ENCODE measurements at places on chromosomes 4 and X.
A peak's percentile ranks its signal among the peaks of the same experiment; 100 is the strongest.

DNA sequence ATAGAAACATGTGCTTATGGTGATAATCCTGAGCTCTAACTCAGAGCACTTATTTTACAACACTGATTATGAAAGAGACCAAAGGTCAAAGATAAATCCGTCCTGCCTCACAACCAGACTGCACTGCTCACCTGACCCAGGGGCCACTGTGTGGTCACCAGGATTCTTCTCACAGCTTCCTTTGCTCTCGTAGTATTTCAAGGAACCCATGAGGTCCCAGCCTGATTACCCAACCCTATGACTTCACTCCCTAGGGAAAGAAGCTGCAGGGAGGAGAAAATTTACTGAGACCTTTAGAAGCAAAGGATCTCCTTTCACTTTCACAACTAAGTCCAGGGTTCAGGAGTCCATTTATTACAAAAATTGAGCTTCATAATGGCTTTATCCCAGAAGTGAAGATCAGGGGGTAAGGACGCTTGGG, 9.6 kb downstream of the SLC25A5 start:
- DNase-seq, result no peak

- DNase-seq, result no peak
These were observed 88.4 kb downstream of the LCORL start for GRCh38 chr4:17933126-17933525.

GRCh38 chr4:76725039-76725438, 172.9 kb downstream of the SOWAHB start:
- no peak for DNase-seq

DNA sequence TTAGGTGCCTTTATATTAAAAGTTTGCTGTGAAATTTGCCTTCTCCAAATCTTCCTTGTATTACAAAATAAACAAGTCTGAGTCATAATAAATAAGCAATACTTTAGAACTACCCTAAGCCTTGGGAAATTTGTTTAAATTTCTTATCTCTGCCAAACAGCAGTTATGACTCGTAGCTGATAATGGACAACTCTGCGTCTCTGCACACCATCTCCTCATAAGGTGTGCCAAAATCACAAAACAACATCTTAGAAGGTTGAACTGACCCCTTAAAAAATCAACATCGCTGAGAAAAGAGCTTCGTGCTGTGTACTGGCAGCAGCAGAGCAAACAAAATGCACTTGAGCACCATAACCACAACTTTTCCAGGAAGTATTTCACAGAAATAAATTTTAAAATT, 22.0 kb downstream of the OR13H1 start:
- DNase-seq, result no peak

GRCh38 chr4:123599920-123600810, 203.6 kb downstream of the SPRY1 start:
- peak; percentile 42 for DNase-seq

GRCh38 chrX:38770152-38770551, 31.1 kb upstream of the MID1IP1 start:
- DNase-seq, result no peak

DNA sequence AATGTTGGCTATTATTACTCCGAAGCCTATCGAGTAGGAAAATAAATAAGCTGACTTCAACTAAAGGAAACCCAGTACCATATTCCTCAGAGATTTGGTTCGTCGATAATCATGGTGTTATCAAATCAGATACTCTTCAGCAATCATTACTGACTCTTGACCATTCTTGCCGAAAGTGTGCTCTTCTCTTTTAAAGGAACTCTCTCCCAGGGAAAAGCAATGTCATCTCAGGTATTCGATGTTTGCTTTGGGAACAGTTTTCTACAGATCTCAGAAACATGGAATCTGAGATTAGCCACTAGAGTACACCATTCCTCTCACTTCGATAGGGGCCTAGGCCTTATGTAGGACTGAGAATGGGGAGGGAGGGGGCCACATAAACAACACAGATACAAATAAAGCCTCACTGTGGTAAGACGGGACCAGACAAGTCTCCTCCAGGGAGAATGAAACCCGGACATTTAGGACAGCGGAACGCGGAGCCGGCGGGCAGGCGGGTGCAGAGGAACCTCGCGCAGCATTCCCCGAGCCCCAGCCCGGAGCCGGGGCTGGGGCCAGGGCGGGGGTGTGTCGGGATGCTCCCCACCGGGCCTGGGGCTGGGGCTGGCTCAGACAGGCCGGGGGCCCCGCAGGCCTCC, 581 bp downstream of the DNAJB14 start:
- DNase-seq, result peak; percentile 51

DNA sequence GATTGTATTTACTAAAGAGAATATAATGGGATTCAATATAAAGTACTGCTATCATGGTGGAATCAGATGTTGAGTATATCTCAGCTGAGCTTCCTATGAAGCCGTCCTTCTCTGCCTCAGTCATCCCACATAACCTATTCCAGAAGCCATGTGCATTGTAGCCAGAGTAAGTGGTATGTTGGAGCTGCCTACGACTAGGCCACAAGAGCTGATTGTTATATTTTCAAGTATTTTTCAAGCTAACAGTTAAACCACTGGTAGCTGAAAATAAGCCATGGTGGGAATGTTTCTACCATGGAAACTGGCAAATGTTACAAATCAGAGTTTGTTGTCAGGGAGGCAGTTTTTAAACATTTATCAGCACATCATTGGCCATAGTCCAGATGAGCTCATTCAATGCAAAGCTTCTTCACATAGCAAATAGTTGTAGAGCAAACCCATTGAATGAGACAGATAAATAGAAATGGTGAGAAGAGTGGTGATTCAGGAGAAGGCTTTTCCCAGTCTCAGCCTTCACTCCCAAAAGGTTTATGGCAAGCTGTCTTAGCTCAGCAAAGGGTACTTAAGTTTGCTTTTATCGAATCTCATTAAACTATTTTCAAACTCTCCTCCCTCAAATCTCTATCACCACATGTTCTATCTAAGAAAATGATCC, 436.4 kb downstream of the PCDH19 start:
- DNase-seq, result no peak

DNA sequence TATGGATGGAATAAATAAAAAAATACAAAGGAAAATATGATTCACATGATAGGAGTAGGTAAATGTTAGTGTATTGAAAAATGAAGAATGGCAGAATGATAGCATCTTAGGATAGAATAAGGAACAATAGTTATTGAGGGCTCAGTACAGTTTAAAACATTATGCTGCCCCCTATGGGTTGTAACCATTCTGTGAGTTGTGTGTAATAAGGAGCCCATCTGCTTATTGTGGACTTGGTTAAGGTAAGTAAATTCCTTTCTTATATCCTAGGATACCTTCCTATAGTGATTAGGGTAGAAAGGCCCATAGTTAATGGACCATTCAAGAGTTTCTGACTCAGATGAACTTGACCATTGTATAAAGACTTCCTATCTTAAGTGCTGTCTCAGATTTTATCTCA, 195.8 kb downstream of the PDHA2 start:
- no peak for DNase-seq

DNA sequence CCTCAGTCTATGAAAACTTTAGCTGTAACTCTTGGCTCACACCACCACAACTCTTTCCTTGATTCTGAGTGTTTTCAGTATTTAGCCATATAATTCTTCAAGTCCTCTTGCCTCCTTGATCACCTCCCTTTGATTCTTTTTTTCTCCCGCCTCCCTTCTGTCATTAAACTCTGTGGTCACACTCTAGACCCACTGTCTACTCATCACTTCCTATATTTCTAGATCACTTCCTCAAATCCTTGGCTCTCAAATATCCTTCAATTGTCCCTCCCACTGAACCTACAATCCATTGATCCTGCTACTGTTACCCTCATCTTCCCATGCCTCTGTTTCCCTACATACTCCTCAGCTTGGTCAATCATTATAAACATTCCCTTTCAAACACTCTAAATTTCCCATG, 12.4 kb upstream of the CXXC4 start:
- DNase-seq, result no peak

DNA sequence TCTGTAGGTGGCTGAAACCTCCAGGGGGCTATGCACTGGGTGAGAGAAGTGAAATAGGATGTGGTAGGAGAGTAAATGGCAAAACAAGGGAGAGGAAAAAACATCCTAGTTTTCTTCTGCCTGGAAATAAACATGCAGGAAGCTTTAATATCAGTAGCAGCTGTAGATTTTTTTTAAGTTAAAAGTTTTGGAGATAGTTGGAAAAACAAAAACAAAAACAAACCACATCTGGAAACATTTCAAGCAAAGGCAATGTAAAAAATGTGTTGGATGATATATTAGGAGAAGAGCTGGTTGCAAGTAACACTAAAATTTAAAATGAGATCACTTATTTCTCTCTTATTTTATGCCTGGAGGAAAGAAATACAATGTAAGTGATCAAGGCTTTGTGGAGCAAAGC, 388.0 kb downstream of the SPRY1 start:
- no peak for DNase-seq

GRCh38 chr4:151690876-151691275, 69.9 kb downstream of the GATB start:
- DNase-seq, result no peak

- no peak for DNase-seq
These were observed 36.9 kb upstream of the XIAP start for GRCh38 chrX:123822965-123823364.

GRCh38 chrX:154840856-154841255, 6.4 kb upstream of the SMIM9 start:
- DNase-seq, result no peak

DNA sequence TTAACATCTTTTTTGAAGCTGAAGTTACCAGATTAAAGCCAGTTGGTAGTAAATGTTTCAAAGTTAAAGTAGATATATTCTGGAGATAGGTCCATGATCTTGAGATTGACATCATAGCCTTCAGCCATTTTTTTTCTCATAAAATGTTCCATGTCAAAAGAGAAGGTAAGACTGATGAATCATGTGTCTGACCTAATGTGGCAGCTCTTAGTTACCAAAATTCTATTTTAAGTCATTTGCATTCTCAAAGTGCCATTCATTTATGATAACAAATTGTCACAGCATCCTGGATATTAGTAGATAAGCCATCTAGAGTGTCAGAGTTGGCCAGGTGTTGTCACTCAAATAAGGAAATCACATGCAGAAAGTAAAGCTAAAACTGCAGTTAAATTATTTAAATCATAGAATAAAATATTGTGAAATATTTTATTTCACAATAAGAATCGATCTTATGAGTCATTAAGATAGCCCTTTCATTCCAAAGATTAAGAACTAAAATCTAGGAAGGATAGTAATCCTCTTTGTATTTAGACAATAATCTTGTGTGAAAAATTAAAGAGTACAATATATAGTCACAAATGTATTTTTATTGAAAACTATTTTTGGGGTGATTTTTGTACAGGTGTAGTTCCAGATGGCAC, 65.7 kb upstream of the ADAD1 start:
- DNase-seq, result no peak

- no peak for DNase-seq
These were observed 68.1 kb downstream of the MTMR1 start for GRCh38 chrX:150761176-150761818.

- no peak for DNase-seq
These were observed 186.4 kb downstream of the SPRY1 start for GRCh38 chr4:123583043-123583442.

GRCh38 chrX:19334945-19335626, 8.6 kb upstream of the PDHA1 start:
- DNase-seq, result peak; percentile 47

- DNase-seq, result no peak
These were observed 24.1 kb downstream of the LRBA start for GRCh38 chr4:150990993-150991392.

DNA sequence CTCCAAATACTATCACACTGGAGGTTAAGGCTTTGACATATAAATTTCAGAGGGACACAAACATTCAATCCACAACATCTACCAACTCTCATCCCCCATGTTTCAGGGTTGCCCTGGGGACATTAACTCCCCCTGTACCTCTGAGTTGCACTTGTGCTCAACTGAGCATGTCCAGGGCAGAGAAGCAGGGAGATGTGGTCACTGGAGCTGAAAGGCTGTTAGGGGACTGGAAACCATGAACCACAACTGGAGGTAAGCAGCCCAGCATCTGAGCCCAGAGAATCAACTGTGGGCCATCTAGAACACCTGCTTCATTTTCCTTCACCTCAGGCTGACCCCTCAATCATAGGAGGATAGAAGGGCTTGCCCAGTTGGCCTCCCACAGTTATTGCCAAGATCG, 641.1 kb downstream of the MID1IP1 start:
- DNase-seq, result no peak

DNA sequence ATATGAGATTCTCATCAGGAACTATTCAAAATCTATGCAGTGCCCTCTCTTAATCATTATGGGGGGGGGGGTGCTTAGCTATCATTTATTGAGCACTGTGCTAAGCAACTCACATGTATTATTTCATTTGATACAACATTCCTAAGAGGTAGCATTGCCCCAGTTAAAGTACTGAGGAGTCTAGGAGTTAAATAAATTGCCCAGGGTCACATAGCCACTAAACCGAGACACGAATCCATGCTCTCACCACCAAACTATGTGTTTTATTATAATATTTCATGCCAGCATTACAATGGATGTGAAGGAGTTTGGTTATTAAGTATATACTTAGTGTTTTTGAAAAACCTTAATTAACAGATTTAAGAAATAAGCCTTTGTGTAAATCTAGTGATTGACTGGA, 131.4 kb downstream of the CBR4 start:
- no peak for DNase-seq

DNA sequence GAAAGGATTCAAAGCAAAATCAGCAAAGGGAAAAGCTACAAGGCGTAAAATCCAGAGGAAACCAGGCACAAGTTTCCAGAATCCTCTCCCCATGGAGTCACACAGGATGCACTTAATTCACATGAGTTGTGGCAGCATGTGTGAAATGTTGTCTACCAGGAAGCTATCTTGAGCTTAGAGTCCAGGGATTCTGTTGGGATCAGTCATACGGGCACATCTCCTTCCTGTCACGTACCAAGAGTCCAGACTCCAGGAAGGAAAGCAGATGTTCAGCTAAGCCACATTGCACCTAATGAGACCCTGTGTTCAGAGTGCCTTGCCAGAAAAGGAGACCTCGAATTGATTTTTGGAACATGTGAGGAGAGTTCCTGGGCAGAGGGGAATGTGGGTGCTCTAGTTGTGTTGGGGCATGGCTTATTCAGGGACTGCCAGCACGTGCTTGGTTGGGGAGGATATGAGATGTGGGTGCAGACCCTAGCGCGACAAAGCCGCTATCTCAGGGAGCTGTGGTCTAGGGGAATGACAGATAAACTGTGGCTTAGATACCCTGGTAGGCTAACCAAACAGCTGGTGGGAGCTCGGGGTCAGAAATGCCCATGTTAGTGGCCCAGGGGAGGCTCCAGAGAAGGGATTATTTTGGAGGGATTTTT, 70.0 kb downstream of the EVC start:
- DNase-seq, result no peak

GRCh38 chr4:87783781-87784180, 15.6 kb upstream of the IBSP start:
- no peak for DNase-seq

DNA sequence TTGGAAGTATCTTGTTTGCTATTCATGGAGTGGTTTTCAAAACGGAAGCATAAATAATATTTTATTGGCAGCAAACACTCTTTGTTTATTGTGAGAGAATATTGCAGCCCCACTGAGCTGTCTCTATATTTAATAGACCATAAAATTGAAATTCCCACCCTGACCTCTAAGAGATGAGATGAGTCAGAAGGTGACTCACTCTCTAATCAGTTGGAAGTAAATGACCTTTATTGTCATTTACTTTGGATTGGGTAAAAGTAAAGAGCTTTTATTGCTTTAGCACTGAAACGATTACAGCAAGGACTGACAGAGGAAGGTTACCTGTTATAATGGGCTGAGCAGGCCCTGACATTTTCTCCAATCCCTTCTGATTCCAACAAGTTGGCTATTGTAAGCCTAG, 55.0 kb downstream of the SYTL5 start:
- no peak for DNase-seq

Measured in activated T-cell treated with anti-CD3 and anti-CD28 coated beads, Interleukin-2, amount 50 U/mL, for 72 hours (primary cell).